ENCODE measurements at places on chromosomes 16 and 17.

DNA sequence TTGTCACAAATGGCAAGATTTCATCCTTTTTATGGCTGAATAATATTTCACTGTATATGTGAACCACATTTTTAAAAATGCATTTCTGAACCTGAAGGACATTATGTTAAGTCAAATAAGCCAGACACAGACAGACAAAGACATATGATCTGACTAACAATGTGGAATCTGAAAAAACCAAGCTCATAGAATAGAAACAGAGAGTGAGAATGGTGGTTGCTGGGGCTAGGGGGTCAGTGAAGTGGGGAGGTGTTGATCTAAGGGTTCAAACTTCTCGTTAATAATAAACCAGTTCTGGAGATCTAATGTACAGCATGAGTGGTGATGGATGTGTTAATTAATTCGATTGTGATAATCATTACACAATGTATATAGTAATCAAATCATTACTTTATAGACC lies 475.1 kb downstream of the WWOX start:
- no peak for DNase-seq

- peak; percentile 21 for DNase-seq
Observed at GRCh38 chr17:9700754-9701476, 55.6 kb downstream of the USP43 start.

DNA sequence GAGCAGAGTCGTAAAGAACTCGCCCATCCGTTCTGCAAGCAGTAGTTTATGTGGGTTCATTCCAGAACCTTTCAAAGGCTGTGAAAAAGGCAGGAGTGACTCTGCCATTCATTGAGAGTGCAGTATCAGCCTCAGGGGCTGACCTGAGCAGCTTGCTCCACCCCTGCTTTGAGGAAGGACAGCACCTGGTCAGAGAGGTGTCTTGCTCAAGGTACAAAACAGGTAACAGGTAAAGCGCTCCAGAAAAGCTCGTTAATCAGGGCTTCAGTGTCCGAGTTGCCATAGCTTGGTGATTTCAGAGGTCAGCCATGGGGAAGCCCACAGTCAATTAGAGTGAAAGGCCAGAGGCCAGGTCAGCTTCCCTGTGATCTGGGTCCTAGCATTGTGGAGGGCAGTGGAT lies 251.1 kb downstream of the ABCC12 start:
- no peak for DNase-seq

DNA sequence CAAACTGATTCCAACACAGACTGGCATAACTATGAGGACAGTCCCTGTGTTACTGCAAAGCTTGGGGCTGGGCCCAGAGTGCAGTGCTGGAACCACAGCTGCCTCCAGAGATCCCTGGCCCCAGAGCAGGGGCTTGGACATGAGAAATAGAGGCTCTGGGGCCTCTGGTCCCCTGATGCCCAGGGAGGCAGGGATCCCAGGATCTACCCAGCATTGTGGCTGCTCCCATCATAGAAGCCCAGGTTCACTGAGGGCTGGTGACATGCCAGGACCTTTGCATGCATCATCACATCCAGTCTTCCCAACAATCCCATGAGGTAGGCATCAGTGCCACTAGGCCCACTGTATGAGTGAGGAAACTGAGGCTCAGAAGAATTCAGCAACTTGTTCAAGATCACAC lies 95.8 kb downstream of the TMEM132E start:
- DNase-seq = no peak

DNA sequence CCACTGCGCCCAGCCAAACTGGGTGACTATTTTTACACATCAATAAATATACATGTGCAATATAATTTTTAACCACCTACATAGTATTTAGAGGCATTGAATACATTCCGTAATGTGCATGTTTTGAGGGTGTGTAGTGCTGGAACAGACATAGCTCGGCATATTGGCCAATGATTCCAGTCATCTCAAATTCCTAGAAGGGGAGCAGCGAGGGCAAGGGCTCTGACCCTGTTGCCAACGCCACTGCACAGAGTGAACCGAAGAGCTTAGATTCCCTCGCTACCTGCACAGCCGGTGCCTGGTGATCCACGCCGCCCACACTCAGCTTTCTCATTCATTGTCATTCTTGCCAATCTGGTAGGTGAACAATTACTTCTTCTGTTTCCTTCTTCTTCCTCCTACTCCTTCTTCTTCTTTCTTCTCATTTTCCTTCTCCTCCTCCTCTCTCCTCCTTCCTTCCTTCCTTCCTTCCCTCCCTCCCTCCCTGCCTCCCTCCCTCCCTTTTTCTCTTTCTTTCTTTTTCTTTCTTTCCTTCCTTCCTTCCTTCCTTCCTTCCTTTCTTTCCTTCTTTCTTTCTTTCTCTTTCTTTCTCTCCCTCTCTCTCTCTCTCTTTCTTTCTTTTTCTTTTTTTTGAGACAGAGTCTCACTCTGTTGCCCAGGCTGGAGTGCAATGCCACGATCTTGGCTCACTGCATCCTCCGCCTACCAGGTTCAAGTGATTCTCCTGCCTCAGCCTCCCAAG lies 26.3 kb upstream of the ATP2A3 start:
- DNase-seq = no peak

- no peak for DNase-seq
Observed at GRCh38 chr16:89907055-89907814, 11.4 kb upstream of the MC1R start.

- DNase-seq = peak; percentile 58
Observed at GRCh38 chr16:82091241-82091640, 56.2 kb downstream of the HSD17B2 start.

Data from fibroblast of skin of right biceps (primary cell).